NCI-H187 treated with DMSO at 0.1 percent for 48 hours (cell line): ENCODE measurements at places on chromosomes 5 and 9.

GRCh38 chr9:100488177-100488576 lies 15.2 kb downstream of the TMEFF1 start:
- DNase-seq: no peak

- no peak for DNase-seq
These were observed 186.4 kb downstream of the EPB41L4A start for GRCh38 chr5:112232667-112233066.

DNA sequence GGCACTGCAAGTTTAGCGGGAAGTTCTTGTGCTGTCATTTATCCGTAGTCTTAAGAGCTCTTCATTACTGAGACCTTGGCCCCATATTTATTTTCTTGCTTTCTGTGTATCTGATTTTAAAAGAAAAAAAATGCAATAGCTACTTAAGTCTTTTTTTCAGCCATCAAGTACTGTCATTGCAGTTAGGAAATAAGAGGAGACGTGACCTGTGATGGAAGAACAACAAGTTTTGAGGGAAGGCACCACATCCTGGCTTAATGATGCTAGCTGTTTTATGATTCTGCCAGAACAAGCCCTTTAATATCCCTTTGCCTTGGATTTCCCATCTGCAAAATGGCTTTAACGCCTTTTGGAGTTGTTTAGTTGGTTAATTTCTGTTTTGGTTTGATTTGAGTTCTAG lies 3.8 kb downstream of the RGMB start:
- no peak for DNase-seq

DNA sequence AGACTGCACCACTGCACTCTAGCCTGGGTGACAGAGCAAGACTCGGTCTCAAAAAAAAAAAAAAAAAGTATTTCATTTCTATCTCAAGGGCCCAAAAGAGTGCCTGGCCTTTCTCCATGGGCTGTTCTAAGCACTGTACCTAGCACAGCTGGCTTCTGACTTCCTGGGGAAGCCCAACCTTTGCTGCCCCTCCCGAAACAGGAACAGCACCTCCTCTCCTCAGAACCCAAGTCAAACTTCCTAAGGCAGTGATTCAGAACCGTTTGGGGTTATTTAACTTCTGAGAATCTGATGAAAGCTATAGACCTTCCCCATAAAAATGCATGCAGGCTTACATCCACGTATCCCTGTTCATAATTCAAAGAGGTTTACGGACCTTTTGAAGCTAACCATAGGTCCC lies 57.8 kb downstream of the NRG2 start:
- no peak for DNase-seq

DNA sequence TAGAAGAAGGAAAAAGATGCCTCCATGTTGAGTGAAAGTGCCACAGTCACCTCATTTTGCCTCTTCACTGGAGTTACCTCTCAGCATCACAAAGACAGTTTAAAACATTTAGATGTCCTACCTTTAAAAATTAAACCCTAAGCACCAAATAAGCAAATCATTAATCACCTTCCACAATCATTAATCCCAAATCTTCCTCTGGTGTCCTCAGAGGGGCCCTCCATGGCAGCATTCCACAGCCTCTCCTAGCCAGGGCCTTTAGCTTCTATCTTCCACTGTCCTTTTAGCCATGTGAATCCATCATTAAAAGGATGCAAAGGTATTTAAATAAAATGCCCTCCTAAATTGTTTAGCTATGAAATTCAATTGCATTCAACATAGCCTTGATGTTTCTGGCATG lies 310.8 kb downstream of the PDE4D start:
- DNase-seq: no peak

DNA sequence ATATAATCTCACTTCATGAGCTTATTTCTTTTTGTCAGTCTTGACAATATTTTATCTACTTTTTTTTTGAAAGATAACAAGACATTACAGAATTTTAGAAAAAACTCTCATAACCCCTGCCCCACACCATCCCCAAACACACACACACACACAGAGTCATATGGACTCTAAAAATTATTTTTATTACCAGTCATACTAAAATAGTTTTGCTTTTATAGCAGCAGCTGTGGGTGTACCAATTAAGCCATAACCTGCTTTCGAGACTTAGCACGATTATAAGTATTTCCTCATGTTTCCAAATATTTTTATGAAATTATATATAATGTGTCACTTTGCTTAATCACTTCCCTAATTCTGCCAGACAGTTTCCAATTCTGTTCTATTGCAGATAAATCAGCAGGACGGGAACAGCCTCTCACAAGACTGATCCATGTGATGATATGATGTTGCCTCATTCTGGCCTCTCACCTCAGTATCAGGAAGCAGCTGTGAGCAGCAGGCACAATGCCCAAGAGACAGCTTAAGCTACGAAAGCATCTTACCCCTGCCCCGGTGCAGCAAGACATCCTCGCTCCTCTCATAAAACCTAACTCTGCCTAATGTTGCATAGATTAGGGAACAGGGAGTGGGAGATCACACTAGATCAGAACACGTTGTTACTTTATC lies 7.0 kb downstream of the PDCL start:
- DNase-seq: no peak

DNA sequence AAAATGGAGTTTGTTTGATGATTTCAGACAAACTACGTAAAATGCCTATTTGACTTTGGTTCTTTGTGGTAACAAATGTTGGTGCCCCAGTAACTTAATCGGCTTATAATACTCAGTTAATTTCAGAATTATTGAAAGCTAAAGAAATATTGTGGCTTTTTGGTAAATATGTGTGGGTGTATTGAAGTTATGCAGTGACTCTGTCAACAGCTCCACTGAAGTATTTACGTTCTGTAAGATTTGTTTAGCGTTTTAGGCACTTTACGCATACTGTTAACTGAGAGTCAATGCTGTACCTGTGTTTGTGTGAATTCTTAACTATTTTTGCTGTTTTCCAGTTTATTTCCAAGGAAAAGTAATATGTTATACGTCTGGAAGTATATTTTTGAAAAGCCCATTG lies 2.2 kb downstream of the RAD23B start:
- DNase-seq: no peak

DNA sequence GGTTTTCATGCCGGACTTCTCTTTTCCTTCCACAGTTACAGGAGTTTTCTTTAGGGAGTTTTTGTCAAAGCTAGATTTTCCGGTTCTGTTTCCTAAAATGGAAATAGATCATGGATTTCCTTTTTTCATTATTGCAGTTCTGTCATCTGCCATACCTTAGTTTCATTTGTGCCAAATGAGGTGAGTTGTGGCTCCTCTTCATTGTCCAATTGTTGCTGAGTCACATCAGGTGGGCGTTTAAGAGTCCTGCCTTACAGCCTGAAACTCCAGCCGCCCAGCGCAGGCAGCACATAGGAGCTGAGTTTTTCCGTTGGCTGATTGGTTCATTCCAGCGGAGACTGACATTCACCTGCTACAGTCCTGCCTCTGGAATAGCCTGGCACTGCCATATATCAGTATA lies 14.1 kb downstream of the SLC25A25 start:
- no peak for DNase-seq

GRCh38 chr9:101037430-101037829 lies 8.9 kb downstream of the PLPPR1 start:
- no peak for DNase-seq

DNA sequence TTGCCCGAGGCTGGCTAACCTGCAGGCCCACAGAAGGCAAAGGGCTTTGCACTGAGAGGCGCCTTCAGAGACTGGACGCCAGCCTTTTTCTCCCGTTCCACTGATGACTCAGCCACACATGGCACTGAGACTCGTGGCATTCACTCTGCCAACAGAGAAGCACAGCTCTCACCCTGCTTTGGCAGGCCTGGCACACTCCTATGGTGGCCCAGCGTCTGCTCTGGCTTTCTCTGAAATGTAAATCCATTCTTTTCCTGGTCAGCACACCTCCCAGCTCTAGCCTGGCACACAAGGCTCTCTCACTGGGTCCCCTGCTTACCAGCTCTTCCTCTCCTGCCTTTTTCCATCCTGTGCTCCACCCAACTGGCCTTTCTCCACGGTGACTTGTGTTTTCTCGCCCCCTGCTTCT lies 5.9 kb upstream of the MELK start:
- no peak for DNase-seq

GRCh38 chr5:1685066-1685465 lies 114.6 kb downstream of the MRPL36 start:
- DNase-seq: no peak

DNA sequence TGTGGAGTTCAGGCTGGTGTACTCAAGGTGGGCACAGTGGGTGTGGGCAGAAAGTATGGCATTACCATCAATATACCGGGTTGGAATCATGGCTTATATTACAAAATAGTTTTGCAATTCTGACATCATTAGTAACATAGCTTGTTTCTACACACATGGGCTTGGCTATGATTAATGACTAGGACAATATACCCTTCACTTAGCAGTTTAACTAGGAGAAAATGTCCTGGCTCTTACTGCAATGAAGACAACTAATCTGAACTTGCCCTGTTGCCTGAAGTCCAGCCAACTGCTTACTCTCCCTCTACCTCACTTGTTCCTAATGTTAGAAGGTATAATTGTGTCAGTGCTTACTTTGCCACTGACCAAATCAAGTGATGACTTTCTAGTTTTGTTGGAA lies 612.5 kb downstream of the EFNA5 start:
- DNase-seq: no peak

- DNase-seq: no peak
These were observed 297.6 kb downstream of the NTRK2 start for GRCh38 chr9:84966876-84967830.

DNA sequence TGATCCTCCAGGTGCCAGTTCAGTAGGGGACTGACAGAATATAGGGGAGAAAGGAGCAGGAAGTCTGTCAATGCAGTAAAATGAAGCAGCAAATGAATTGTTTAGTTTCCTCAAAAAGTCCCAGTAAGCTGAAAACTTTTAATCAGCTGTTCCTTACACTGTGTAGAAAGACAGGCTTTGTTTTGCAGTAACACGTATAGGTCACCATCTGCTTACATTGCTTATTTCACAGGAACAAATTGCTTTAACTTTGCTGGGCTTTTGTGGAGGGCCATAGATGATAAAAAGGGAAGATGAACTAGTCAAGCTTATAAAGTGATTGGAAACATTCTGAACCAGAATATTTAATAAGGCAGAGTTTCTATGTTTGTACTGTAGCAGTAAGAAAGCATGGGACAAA lies 331.3 kb upstream of the RFX3 start:
- no peak for DNase-seq

- no peak for DNase-seq
These were observed 26.7 kb upstream of the FRMPD1 start for GRCh38 chr9:37624073-37624472.

GRCh38 chr5:147310059-147310704 lies 75.4 kb downstream of the STK32A start:
- no peak for DNase-seq

DNA sequence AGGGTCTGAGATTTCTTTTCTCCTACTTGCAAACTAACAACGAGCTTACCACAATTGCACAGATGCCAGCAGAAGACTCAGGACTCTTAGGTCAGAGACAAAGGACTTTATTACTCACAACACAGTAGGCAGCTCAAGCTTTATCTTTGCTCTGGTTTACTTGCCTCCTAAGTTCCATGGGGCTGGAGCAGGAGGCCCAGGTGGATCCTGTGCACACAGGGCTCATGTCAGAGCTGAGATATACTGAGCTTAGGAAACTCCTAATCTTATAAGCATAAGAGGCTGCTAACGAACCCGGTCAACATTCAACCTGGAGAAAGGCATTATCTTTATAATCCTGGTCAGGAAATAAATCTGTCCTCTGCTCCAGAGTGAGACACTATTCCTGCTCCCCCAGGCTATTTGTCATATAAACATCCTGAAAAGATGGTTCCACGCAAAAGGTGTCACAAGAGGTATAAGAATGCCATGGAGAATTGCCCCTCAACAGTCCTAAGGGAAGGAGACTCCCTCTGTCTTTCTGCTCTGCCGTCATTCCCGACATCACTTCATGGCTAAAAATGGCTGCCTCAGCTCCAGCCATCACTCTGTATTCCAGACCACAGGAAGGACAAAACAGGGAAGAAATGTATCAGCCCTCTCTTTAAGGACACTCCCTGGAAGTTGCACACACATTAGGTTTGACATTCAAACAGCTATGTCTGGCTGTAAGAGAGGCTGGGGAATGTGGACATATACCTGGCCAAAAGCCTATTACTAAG lies 16.2 kb downstream of the DUSP1 start:
- DNase-seq: no peak

DNA sequence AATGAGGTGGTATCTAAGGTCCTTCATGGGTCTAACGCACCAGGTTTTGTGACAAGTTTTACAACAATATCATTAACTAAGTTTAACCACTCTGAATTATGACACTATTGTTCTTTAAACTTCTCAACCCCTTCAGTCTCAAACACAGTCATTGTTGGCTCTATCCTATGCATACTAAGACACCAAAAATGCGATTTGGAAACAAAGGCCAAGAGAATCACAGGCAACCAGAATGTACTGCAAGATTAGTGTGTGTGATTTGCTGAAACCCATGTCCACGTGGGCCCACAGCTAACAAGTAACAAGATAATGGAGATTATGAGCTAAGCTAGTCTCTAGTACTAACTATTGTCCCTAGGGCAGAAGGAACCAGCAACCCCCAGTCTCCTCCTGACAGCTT lies 142.2 kb upstream of the RANBP3L start:
- DNase-seq: no peak

DNA sequence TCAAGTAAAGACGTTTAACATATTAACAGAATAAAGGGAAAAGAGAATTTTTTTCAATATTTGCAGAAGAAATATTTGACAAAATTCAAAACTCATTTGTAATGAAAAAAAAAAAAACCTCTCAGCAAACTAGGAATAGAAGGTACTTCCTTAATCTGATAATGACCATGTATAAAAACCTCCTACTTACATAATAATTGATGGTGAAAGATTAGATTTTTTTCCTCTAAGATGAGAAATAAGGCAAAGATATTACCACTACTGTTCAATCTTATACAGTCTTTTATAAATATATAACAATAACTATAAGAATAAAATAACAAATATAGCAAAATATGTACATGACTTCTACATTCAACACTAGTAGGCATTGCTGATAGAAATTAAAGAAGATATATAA lies 424.6 kb upstream of the KLF4 start:
- DNase-seq: no peak

- DNase-seq: no peak
These were observed 228.1 kb upstream of the MEF2C start for GRCh38 chr5:89110916-89111646.

DNA sequence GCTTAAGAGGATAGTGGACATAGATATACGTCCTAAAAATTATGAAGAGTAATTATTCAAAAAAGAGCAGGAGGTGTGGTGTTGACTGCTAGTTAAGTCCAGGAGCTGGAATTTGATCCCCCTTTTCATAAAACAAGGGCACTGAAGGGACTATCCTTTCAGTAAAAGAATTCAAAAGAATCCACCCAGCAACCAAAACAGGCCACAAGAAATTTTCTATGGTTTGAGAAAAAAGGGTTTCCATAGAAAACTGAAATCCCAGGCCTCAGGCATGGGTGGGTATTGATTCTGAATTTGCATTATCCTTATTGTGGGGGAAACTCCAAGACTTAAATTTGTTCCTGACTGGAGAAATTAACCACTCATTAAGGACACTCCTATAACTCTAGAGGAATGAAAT lies 269.0 kb upstream of the MPDZ start:
- DNase-seq: no peak

GRCh38 chr5:40165789-40166728 lies 513.7 kb upstream of the PTGER4 start:
- no peak for DNase-seq

- DNase-seq: no peak
These were observed 536.0 kb downstream of the NR2F1-AS1 start for GRCh38 chr5:93044859-93045666.
